Esophagus muscularis mucosa (tissue), 4 donors: ENCODE measurements at places on chromosomes 12 and 14. TPM values are rescaled to one million over a fixed set of nuclear protein-coding genes. Genes with fewer than 3 reads are reported as not detected.

ACYP1 gene
- total RNA-seq = 14.2 TPM

AICDA gene
- total RNA-seq = not detected

BDKRB2 gene
- total RNA-seq = 16.1 TPM

RPS6KA5 gene
- total RNA-seq = 30.8 TPM

FAM181A gene
- total RNA-seq = not detected

TEP1 gene
- total RNA-seq = 28.8 TPM

CIDEB gene
- total RNA-seq = 9.5 TPM

OTUB2 gene
- total RNA-seq = not detected

C1QL4 gene
- total RNA-seq = not detected

IGF1 gene
- total RNA-seq = 15.4 TPM

DACT1 gene
- 5.0 TPM for total RNA-seq

SYNDIG1L gene
- total RNA-seq = 0.33 TPM

RAB35 gene
- 37.6 TPM for total RNA-seq

TAC3 gene
- not detected for total RNA-seq

HCFC2 gene
- 22.9 TPM for total RNA-seq

- H3K4me3 ChIP-seq = no peak overlapping the region
- peaks cover 82% of the 10 kb centered on the region for H3K27me3 ChIP-seq
- H3K36me3 ChIP-seq = no peaks in the 10 kb centered on the region
- H3K4me1 ChIP-seq = peaks cover 8% of the 10 kb centered on the region
These were observed 11.7 kb downstream of the FIGNL2 start for GRCh38 chr12:51836827-51837173.

- H3K4me3 ChIP-seq = peak overlapping the region; percentile 91
- H3K36me3 ChIP-seq = no peaks in the 10 kb centered on the region
- peaks cover 25% of the 10 kb centered on the region for H3K4me1 ChIP-seq
- DNase-seq = no peak
- H3K27ac ChIP-seq = peak overlapping the region; percentile 99
- H3K27me3 ChIP-seq = no peaks in the 10 kb centered on the region
These were observed 1.3 kb upstream of the EEA1 start for GRCh38 chr12:92930421-92930820.

GRCh38 chr12:1918081-1918883, at the start of gene CACNA2D4:
Gene CACNA2D4, minus strand, starts transcription at chr12:1918652. Its CDS starts 179 bp downstream, at chr12:1918473.
- peak; percentile 88 for DNase-seq
- H3K36me3 ChIP-seq = no peaks in the 10 kb centered on the region
- H3K4me1 ChIP-seq = peaks cover 12% of the 10 kb centered on the region
- H3K27ac ChIP-seq = no peak within 1 kb of the TSS
- H3K27me3 ChIP-seq = no peaks in the 10 kb centered on the region

GRCh38 chr12:2640709-2641108, 154.1 kb upstream of the FKBP4 start:
- no peak overlapping the region for H3K4me3 ChIP-seq
- H3K27me3 ChIP-seq = no peaks in the 10 kb centered on the region
- peaks cover 11% of the 10 kb centered on the region for H3K36me3 ChIP-seq
- H3K4me1 ChIP-seq = peaks cover 31% of the 10 kb centered on the region

- H3K4me1 ChIP-seq = peaks cover 9% of the 10 kb centered on the region
- H3K27me3 ChIP-seq = no peaks in the 10 kb centered on the region
- no peak overlapping the region for H3K27ac ChIP-seq
- DNase-seq = peak; percentile 57
- H3K4me3 ChIP-seq = no peak overlapping the region
- H3K36me3 ChIP-seq = no peaks in the 10 kb centered on the region
These were observed 179.9 kb upstream of the PELI2 start for GRCh38 chr14:55938249-55938791.

DNA sequence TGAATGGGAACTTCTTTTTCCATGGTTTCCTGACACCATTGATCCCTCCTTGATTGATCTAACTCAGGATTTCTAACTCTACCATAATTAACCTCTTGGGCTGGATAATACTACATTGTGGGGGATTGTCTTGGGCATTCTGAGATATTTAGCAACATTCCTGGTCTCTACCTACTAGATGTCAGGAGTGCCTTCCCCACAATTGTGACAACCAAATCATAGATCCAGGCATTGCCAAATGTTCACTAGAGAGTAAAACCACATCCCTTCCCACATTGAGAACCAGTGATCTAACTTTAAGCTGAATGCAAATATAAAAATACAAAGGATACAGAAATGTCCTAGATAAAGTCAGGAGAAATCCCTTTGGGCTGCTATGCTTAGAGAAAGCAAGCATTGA, 36.9 kb upstream of the CCDC198 start:
- no peaks in the 10 kb centered on the region for H3K4me1 ChIP-seq
- H3K27me3 ChIP-seq = no peaks in the 10 kb centered on the region
- DNase-seq = no peak
- H3K36me3 ChIP-seq = no peaks in the 10 kb centered on the region
- H3K4me3 ChIP-seq = no peak overlapping the region
- no peak overlapping the region for H3K27ac ChIP-seq

- H3K4me1 ChIP-seq = no peaks in the 10 kb centered on the region
- H3K4me3 ChIP-seq = no peak overlapping the region
- no peaks in the 10 kb centered on the region for H3K36me3 ChIP-seq
- H3K27me3 ChIP-seq = no peaks in the 10 kb centered on the region
- H3K27ac ChIP-seq = no peak overlapping the region
- no peak for DNase-seq
These were observed 1542.6 kb downstream of the AACS start for GRCh38 chr12:126607867-126608266.

- H3K27ac ChIP-seq = no peak overlapping the region
- H3K27me3 ChIP-seq = no peaks in the 10 kb centered on the region
- H3K4me3 ChIP-seq = no peak overlapping the region
These were observed 201.1 kb downstream of the PIK3C2G start for GRCh38 chr12:18462442-18462841.

- DNase-seq = no peak
- peak overlapping the region; percentile 99 for H3K27ac ChIP-seq
- H3K36me3 ChIP-seq = no peaks in the 10 kb centered on the region
These were observed 14.8 kb upstream of the CALM1 start for GRCh38 chr14:90381999-90382451.

- H3K36me3 ChIP-seq = no peaks in the 10 kb centered on the region
- H3K4me1 ChIP-seq = peaks cover 52% of the 10 kb centered on the region
- no peak overlapping the region for H3K4me3 ChIP-seq
- H3K27ac ChIP-seq = no peak overlapping the region
- no peaks in the 10 kb centered on the region for H3K27me3 ChIP-seq
- no peak for DNase-seq
These were observed 27.7 kb upstream of the ZFP36L1 start for GRCh38 chr14:68820536-68820935.

- DNase-seq = no peak
- H3K27me3 ChIP-seq = no peaks in the 10 kb centered on the region
- peaks cover 44% of the 10 kb centered on the region for H3K4me1 ChIP-seq
- H3K36me3 ChIP-seq = no peaks in the 10 kb centered on the region
These were observed 400 bp downstream of the ADCY6 start for GRCh38 chr12:48788524-48788853.

DNA sequence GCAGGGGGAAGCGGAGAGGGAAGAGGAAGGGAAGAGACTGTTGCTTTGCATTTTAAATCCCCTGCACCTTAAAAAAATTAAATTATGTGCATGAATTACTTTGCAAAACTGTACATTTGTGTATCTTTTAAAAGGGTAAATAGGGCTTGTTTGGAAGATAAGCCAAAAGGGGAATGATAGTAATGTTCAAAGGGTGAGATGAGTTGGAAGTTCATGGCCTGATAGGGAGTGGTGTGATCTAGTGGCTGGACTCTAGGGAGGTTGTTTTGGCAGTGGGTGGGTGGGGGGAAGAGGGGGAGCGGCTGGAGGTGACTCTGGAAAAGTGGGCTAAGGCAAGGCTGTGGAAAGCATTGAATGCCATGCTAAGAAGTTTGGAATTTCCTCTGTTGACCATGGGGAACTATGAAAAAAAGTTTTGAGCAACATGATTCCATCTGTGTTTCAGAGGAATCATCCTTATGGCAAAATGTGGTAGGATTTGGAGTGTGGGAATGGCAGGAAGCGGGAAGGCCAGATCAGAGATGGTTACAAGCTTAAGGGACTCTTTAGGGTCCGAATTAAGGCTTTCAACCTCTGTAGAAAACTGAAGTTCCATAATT, 25.5 kb upstream of the EMP1 start:
- no peaks in the 10 kb centered on the region for H3K4me1 ChIP-seq
- no peaks in the 10 kb centered on the region for H3K27me3 ChIP-seq
- DNase-seq = no peak
- H3K4me3 ChIP-seq = no peak overlapping the region
- no peak overlapping the region for H3K27ac ChIP-seq

- no peaks in the 10 kb centered on the region for H3K27me3 ChIP-seq
- DNase-seq = no peak
- no peak overlapping the region for H3K27ac ChIP-seq
- no peak overlapping the region for H3K4me3 ChIP-seq
These were observed 74.2 kb downstream of the SMOC1 start for GRCh38 chr14:69953266-69953915.

DNA sequence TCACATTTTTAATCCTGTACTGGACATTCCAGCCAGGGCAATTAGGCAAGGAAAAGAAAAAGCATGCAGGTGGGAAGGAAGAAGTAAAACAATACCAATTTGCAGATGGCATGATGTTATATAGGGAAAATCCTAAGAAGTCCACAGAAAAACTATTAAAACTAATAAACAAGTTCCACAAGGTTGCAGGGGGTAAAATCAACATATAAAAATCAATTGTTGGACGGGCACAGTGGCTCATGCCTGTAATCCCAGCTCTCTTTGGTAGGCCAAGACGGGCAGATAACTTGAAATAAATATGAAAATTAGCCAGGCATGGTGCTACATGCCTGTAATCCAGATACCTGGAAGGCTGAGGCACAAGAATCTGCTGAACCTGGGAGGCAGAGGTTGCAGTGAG, 31.9 kb downstream of the SEC23A start:
- H3K36me3 ChIP-seq = peaks cover 84% of the 10 kb centered on the region
- no peak overlapping the region for H3K4me3 ChIP-seq
- H3K27me3 ChIP-seq = no peaks in the 10 kb centered on the region

- H3K27me3 ChIP-seq = no peaks in the 10 kb centered on the region
- H3K4me1 ChIP-seq = no peaks in the 10 kb centered on the region
- no peak overlapping the region for H3K4me3 ChIP-seq
- H3K36me3 ChIP-seq = no peaks in the 10 kb centered on the region
These were observed 31.9 kb downstream of the GUCY2C start for GRCh38 chr12:14664434-14665023.

DNA sequence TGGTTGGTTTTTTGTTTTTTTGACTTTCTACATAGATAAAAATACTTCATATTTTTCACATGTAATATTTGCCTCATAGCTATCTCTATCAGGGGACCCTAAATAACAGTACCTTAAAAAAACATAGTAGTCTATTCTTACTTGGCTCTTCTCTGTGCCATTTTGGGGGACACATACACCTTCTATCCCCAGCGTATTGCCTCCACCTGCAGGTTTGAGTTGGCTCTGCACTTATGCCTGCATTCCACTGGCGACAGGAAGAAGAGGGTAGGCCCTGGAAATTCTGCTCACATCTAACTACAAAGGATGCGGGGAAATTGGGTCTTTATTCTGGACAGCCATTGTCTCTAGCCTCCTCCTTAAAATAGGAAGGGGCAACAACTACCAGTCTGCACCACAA, 13.8 kb upstream of the IFI27L2 start:
- no peak overlapping the region for H3K4me3 ChIP-seq
- H3K27me3 ChIP-seq = no peaks in the 10 kb centered on the region
- no peak overlapping the region for H3K27ac ChIP-seq

DNA sequence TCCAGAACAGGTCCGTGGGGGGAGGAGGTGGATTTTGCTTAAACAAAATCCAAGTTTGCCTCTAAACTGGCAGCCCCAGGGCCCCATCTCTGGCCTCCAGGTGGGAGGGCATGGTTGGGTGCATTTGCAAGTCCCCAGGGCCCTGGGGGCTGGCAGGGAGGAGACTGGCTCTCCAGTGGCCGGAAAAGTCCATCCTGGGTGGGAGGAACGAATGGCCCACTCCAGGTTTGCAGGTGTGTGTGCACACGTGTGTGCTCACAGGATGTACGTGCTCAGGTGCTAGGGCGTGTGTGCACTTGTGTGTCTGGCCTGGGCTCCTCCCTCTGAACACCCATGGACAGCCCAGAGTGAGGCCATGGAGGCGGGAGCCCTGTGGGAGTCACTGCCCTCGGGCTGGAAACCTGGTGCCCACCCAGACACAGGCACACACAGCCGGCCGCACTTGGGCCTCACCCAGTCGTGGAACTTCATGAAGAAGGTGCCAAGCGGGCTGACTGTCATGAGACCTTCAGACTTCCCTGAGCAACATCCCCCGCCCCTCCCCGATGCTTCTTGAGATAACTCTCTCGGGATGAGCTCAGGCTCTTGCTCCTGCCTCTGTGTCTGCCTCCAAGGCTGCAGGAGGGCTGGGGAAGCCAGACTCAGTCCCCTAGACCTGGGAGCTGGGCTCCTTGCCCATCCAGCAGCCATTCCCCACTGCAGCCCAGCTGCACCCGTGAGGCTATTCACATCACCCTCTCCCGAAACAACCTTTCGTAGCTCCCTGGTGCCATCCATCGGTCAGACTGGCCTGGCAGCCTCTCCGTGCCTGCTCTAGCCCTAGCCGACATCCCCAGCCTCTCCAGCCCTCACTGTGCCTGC, 9.4 kb downstream of the AHNAK2 start:
- H3K4me1 ChIP-seq = peaks cover 60% of the 10 kb centered on the region
- no peaks in the 10 kb centered on the region for H3K36me3 ChIP-seq
- DNase-seq = no peak
- H3K27me3 ChIP-seq = no peaks in the 10 kb centered on the region
- H3K27ac ChIP-seq = peak overlapping the region; percentile 99

GRCh38 chr14:60094306-60094897, 2.7 kb downstream of the PCNX4 start:
- no peaks in the 10 kb centered on the region for H3K27me3 ChIP-seq
- no peak for DNase-seq
- peak overlapping the region; percentile 49 for H3K27ac ChIP-seq
- H3K36me3 ChIP-seq = peaks cover 5% of the 10 kb centered on the region

- H3K4me3 ChIP-seq = no peak overlapping the region
- no peaks in the 10 kb centered on the region for H3K36me3 ChIP-seq
- H3K27ac ChIP-seq = no peak overlapping the region
- H3K27me3 ChIP-seq = no peaks in the 10 kb centered on the region
These were observed 37.1 kb upstream of the OR5AU1 start for GRCh38 chr14:21192875-21193535.

DNA sequence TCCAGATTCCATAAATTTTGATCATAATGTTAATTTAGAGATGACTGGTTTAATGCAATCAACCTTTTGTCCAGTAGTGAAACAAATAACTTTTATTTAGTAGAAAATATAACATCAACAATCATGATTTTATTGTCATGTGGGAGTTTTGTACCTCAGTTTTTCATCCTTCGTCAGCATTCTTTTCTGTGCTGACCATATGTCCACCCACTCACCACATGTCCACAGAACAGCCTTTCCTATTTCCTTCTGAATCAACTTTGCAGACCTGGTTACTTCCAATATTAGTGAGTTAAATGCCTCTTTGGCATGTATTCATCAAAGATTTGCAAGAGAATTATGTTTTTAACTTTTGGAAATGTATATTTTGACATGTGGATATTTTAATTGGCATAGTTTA, 36.8 kb upstream of the CNTN1 start:
- no peak overlapping the region for H3K4me3 ChIP-seq
- no peaks in the 10 kb centered on the region for H3K27me3 ChIP-seq
- no peaks in the 10 kb centered on the region for H3K36me3 ChIP-seq

DNA sequence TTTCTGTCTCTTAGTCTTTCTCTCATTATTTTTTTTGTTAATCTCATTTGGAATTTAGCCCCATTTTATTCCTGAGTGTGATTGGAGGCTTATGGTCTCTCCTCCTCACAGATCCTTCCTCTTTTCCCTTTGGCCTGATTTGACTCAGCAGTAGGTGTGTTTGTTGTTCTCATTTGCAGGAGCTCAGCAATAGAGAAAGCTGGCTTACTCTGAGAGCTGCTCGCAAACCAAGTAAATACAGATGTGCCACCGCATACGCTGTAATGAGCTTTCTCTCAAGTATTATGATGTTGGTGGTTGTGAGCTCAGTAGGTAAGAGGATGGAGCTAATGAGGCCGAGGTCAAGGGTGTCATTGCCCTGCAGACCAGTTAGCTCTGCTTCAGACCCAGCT, 206.5 kb downstream of the ETV6 start:
- no peaks in the 10 kb centered on the region for H3K27me3 ChIP-seq
- H3K27ac ChIP-seq = peak overlapping the region; percentile 16
- peaks cover 46% of the 10 kb centered on the region for H3K36me3 ChIP-seq
- no peak overlapping the region for H3K4me3 ChIP-seq
